ENCODE measurements at places on chromosomes 2 and 18. TPM values are rescaled to one million over a fixed set of nuclear protein-coding genes. Genes with fewer than 3 reads are reported as not detected.

The MERTK gene
- 0.37 TPM for total RNA-seq

The ASXL2 gene
- total RNA-seq = 6.9 TPM

The NEU4 gene
- not detected for total RNA-seq

The VWA3B gene
- not detected for total RNA-seq

The POLR1A gene
- 17.2 TPM for total RNA-seq

The ANO7 gene
- 0.37 TPM for total RNA-seq

The DUSP28 gene
- total RNA-seq = 3.5 TPM

The CHRND gene
- not detected for total RNA-seq

The DSC2 gene
- under 0.01 TPM for total RNA-seq

The RTKN gene
- total RNA-seq = 12.9 TPM

Measured in uterine smooth muscle cell (primary cell).